ENCODE measurements at places on chromosomes 1 and 21. TPM values are rescaled to one million over a fixed set of nuclear protein-coding genes. Genes with fewer than 3 reads are reported as not detected.

CD164L2 gene
- 0.34 TPM for total RNA-seq

IPO9 gene
- 21.8 TPM for total RNA-seq

ANKRD35 gene
- 3.8 TPM for total RNA-seq

PPFIA4 gene
- total RNA-seq: 3.1 TPM

RCC2 gene
- 113 TPM for total RNA-seq

TMEM183A gene
- total RNA-seq: 98.4 TPM

SPATA46 gene
- total RNA-seq: not detected

RHD gene
- total RNA-seq: not detected

DSCAM gene
- 0.28 TPM for total RNA-seq

PDZK1 gene
- total RNA-seq: 0.21 TPM

RUNX1 gene
- total RNA-seq: 10.3 TPM

CIART gene
- total RNA-seq: 4.8 TPM

LRRC38 gene
- total RNA-seq: not detected

GBP1 gene
- total RNA-seq: 68.2 TPM

ARMH1 gene
- 0.57 TPM for total RNA-seq

HSF2BP gene
- total RNA-seq: 8.5 TPM

ATP1A4 gene
- total RNA-seq: not detected

GNAT2 gene
- total RNA-seq: not detected

SPATA45 gene
- not detected for total RNA-seq

ACKR1 gene
- total RNA-seq: not detected

RSPH1 gene
- 0.36 TPM for total RNA-seq

CD2 gene
- not detected for total RNA-seq

C8B gene
- not detected for total RNA-seq
